ENCODE measurements at places on chromosomes 3 and 15.

GRCh38 chr3:183144363-183144762, 18.2 kb downstream of the LAMP3 start:
- no peak for DNase-seq

DNA sequence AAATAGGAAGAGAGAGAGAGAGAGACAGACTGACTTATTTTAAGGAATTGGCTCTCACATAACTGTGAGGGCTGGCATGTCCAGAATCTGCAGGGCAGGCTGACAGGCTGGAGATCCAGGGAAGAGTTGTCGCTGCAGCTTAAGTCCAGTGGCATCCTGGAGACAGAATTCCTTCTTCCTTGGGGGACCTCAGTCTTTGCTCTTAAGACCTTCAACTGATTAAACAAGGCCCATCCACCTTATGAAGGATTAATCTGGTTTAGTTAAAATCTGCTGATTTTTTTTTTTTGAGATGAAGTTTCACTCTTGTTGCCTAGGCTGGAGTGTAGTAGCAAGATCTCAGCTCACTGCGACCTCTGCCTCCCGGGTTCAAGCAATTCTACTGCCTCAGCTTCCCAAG, 128.0 kb upstream of the ALDH1A3 start:
- DNase-seq: no peak

DNA sequence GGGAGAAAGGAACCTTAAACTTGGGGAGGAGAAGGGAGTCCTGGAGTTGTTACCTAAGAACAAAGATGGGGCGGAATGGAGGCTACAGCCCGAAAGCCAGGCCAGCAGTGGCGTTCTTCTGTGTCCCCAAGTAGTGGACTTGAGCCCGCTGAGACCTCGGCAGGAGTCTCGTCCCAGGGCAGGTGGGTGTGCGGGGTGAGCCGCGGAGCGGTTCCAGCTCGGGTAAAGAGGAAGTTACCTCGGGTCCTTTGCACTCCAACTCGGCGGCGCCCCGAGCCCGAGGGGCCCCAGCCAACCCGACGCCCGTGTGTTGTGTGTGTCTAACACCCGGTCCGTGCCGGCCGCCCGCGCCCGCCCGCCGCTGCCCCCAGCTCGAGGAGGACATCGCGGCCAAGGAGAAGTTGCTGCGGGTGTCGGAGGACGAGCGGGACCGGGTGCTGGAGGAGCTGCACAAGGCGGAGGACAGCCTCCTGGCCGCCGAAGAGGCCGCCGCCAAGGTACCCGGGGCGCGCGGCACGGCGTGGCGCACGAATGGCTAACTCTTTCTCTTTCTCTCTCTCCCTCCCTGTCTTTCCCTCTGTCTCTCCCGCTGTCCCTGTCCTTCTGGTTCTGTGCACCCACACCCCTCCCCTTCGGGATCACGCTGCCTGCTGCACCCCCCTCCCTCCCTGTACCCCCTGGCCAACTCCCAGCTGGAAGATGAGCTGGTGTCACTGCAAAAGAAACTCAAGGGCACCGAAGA, 959 bp downstream of the TPM1 start:
- no peak for DNase-seq

DNA sequence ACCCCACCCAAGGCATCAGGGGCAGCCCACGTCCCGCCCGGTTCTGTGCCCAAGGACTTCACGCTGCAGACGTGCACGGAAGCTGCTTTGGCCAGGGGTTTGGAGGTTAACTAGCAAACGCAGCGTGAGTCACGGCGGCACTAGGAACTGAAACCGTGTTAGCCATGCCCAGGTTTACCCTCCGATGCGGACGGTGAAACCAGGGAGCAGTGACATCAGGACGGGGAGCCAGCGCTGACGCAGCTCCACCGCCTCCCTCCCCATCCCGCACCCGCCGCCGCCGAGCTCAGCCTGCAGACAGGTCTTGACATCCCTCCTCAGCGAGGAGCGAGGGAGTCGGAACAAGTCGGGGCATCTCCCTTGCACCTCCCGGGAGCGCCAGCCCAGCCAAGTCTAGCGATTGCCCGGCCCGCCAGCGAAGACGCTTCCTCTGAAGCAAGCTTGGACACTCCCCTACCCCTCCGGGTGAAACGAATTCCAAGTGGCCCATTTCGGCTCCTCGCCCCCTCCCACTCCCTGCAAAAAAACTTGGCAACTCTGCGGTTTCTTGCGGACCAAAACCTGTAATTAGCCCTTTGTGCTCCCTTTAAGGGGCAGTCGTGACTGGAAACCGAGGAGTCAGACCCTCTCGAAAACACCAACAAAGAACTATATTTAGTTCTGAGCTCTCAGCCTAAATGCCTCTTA, 1.4 kb upstream of the RAP2B start:
- peak; percentile 69 for DNase-seq

DNA sequence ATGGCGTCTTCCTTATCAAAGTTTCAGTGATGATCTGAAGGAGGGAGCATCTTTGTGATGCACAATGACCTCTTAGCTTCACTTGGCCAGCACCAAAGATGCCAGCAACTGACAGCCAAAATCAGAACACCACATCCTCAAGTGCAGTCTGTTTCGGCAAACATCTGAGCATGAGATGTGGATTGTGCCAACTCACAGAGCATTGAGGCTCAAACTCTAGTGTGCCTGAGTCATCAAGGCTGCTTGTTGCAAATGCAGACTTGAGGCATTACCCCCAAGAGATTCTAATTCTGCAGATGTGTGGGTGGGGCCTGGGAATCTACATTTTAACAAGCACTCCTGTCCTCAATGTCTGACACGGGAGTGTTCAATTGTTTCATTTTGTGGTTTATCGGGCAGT, 35.8 kb downstream of the ABHD5 start:
- DNase-seq: no peak

DNA sequence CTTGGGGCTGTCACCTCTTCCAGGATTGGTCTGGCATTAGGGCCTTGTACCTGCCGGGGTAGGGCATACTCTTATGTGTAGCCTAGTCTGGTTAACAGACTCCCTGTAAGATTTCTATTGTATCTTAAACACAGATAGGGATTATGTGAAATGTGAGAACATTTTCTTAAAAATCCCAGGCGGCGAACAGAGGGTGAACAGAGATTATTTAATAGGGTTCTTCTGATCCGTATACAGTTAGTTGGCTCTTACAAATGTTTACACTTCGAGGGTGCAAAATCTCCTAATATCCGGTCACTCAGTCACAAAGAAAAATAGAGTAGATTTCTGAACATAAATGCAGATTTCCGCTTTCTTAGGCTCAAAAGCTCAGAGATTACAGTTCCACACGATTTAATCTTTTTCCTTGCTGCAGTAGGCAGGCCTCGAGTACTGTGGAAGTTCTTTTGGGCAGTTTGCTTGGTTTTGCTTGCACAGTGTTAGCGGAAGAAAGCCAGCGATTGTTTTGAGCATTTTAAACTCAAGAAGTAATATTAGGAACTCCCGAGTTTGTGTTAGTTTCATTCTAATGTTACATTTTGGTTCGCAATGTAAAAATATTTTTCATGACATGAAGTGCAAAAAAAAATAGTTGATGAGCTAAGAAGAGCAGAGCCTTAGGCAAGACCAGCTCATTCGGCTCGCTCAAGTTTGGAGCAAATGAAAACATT, 993 bp downstream of the PLCL2 start:
- DNase-seq: no peak

- no peak for DNase-seq
These were observed 249.0 kb downstream of the TLE3 start for GRCh38 chr15:69848551-69849231.

DNA sequence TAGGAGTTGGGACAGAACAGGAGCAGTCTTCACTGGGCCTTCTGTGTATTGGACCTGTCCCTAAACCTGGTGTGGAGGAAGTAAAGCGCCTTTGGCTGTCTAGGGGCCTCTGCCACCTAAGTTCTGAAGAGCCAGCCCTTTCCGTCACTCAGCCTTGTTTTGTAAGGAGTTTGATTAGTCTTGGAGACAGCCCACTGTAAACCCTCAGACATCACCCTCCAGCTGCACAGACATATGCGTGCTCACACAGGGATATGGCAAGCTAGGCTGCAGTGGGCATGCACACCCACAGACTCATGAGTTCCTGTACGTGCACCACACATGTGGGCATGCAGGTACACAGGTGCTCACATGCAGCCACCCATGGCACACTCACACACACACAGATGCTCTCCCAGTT, 5.2 kb downstream of the PRKCD start:
- DNase-seq: no peak

- no peak for DNase-seq
These were observed 189.6 kb upstream of the MLF1 start for GRCh38 chr3:158381262-158381868.

GRCh38 chr15:89143503-89144162, 55.4 kb downstream of the ABHD2 start:
- no peak for DNase-seq

GRCh38 chr3:24343084-24343783, 151.4 kb downstream of the THRB start:
- no peak for DNase-seq

DNA sequence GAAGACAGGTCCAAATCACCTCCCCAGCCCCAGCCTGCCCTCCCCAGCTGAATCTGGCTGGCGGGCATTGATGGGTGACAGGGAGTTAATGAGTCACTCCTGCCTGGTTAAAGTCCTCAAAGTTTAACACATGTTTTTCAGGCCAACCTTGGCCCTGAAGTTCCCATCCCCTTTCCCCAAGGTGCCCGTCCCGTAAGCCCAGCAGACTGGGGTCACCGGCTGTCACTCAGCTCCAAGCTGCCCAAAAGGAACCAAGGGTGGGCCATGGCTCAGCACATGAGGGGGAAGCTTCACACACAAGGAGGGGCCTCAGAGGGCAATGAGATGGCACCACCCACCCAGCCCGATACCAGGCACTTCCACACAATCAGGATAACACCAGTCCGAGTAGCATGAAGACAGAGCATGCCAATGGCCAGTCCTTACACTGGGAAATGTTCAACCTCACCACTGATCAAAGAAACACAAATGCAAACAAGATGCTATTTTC, 10.2 kb upstream of the KLF15 start:
- DNase-seq: no peak

GRCh38 chr3:19221081-19221480, 72.8 kb downstream of the KCNH8 start:
- no peak for DNase-seq

- DNase-seq: no peak
These were observed 594.8 kb downstream of the MAGI1 start for GRCh38 chr3:65443739-65444446.

DNA sequence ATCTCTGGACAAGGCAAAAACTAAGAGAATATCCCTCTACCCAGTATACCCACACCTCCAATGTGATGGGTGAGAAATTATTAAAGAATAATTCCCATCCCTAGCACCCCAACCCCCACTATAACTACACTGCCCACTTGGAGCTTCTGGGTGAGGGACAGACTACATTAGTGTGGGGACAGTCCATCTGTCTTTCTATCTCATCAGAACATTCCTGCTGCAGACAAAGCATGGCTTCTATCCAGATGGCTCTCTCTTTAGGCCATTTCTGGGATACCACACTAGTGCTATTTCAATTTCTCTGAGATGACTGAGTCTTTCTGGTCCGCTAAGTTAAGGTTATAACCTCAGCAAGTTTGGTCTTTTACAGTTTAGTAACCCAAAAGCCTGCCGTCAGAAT, 6.6 kb downstream of the CSNK1G1 start:
- DNase-seq: no peak

- no peak for DNase-seq
These were observed 215.9 kb downstream of the GBE1 start for GRCh38 chr3:81545572-81545971.

GRCh38 chr3:121483290-121483689, 62.5 kb downstream of the POLQ start:
- DNase-seq: no peak

DNA sequence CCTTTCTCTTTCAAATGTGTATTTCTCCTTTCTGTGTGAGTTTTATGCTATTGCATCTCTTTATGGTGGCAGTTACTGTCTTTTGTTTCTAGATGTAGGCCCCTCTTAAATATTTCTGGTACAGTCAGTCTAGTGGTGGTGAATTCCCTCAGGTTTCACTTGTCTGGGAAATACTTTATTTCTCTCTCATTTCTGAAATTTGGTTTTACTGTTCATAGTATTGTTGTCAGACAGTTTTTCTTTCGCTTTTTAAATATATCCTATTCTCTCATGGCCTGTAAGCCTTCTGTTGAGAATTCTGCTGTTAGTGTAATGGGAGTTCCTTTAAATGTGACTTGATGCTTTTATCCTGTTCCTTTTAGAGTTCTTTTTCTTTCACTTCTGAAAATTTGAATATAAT, 874.0 kb downstream of the PLOD2 start:
- DNase-seq: no peak

DNA sequence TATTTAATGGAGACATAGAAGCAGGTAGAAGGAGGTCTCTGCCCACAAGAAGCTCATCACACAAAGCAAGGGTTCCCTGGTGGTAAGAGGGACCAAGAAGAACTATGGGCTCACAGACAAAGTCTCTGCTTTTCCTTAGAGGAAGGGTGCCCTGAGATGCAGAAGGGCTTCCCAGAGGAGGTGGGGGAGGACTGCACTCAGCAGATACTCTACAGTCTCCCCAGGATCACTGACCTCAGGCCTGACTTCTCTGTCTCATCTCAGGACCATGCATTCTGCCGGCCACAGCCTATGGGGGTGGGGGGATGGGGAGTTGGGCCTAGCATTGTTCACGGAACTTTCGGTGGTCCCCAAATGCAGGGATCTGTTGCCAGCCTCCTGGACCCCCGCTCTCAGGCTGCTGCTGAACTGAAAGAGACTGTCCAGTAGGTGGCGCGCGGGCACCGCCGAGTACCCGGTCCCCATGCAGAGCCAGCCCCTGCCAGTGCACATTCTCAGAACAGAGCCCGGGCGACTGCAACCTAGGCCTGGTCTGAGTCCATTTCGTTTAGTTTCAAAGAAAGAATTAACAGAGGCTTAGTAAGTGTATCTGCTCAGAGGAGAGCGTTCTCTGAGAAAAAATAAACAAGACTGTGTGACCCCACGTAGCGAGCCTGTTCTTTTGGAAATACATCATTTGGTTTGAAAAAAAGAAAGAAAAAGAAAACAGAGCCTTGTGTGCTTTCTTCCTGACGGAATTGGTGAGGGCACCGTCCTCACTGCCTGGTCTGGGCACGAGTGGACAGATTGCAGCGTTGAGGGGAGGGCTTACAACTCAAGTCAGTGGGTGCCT, 74.1 kb downstream of the LRTM1 start:
- DNase-seq: peak; percentile 2

DNA sequence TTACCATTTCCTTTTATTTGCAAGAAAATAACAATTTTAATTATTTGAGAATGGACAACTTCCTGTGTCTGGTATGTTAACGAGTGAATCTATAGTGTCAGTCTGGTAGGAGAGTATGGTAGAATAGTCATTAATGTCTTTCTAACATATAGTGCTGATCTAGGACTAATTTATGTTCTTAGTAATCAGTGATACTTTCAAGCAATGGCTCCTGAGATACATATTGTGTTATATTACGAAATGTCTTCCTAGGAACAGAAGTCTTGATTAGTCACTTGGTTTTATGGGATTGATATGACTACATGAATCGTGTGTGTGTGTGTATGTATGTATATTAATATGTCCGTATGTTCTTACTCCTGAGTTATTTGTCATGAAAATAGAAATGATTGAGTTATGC, 66.6 kb upstream of the PAQR5 start:
- no peak for DNase-seq
